ENCODE measurements at places on chromosomes 3 and 15. TPM values are rescaled to one million over a fixed set of nuclear protein-coding genes. Genes with fewer than 3 reads are reported as not detected.
A peak's percentile ranks its signal among the peaks of the same experiment; 100 is the strongest.

DNA sequence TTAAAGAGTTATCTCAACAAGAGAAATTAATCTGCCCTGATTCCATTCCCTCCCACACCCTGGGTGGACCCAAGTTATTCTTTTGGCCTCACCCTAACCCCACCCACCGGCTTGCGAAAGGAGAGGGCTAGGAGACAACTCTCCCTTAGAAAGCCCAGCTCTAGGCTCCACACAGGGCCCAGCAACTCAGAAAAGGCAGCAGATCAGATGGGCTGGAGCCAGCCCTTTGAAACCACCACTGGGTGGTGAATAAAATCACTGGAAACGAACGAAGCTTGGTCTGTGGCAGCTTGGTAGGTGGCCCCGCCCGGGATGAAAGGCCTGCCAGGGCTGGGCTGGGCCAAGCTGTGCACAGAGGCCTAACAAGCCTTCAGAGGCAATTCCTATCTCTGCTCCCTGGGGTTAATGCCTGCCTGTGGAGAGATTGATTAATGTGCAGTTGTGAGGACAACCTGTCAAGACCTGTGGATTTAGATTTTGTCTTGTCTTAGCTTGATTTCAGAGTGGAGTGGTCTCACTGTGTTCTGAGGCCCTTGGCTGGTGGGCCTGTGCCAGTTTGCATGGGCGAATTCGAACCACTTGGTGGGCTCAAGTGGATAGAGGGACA lies 38.8 kb downstream of the BHLHE40 start:
- H3K4me1 ChIP-seq = no peaks in the 10 kb centered on the region
- no peak overlapping the region for H3K4me3 ChIP-seq
- no peak overlapping the region for H3K27ac ChIP-seq
- no peak for DNase-seq
- H3K36me3 ChIP-seq = no peaks in the 10 kb centered on the region
- H3K27me3 ChIP-seq = no peaks in the 10 kb centered on the region

GRCh38 chr3:65597226-65597951 lies 441.3 kb downstream of the MAGI1 start:
- H3K27ac ChIP-seq = peak overlapping the region; percentile 98
- H3K36me3 ChIP-seq = no peaks in the 10 kb centered on the region
- H3K27me3 ChIP-seq = no peaks in the 10 kb centered on the region
- peak; percentile 79 for DNase-seq

- no peaks in the 10 kb centered on the region for H3K27me3 ChIP-seq
- no peak overlapping the region for H3K4me3 ChIP-seq
- no peak overlapping the region for H3K27ac ChIP-seq
- H3K4me1 ChIP-seq = 0 out of 2 replicates have a peak, but pooled peaks cover 2% of the 10 kb centered on the region
Measured at GRCh38 chr15:34335176-34336032, 2.2 kb downstream of the SLC12A6 start.

- H3K27ac ChIP-seq = no peak overlapping the region
- no peaks in the 10 kb centered on the region for H3K27me3 ChIP-seq
Measured at GRCh38 chr15:42106288-42106687, 11.9 kb upstream of the PLA2G4D start.

DNA sequence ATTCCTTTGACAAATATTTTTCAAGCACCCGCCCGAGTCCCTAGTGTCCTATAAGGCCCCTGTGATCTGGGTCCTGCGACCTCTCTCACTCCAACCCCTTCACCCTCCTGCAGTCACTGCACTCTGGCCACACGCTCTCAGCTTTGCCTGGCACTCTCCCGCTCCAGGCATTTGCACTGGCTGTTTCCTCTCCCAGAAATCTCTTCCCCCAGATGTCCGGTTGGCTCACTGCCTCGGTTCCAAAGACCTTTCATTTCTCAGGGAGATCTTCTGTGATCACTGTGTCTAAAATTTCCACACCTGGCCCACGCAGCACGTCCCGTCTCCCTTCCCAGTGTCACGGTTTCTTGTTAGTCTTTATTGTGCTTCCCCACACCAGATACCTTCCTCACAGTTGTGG lies 97.4 kb downstream of the WNT7A start:
- no peak overlapping the region for H3K27ac ChIP-seq
- H3K4me3 ChIP-seq = no peak overlapping the region
- no peaks in the 10 kb centered on the region for H3K36me3 ChIP-seq
- peaks cover 14% of the 10 kb centered on the region for H3K4me1 ChIP-seq

The CPN2 gene
- total RNA-seq = not detected

The A4GNT gene
- total RNA-seq = not detected

The SERPINI2 gene
- 0.25 TPM for total RNA-seq
